ENCODE measurements at places on chromosomes 12 and 14.

DNA sequence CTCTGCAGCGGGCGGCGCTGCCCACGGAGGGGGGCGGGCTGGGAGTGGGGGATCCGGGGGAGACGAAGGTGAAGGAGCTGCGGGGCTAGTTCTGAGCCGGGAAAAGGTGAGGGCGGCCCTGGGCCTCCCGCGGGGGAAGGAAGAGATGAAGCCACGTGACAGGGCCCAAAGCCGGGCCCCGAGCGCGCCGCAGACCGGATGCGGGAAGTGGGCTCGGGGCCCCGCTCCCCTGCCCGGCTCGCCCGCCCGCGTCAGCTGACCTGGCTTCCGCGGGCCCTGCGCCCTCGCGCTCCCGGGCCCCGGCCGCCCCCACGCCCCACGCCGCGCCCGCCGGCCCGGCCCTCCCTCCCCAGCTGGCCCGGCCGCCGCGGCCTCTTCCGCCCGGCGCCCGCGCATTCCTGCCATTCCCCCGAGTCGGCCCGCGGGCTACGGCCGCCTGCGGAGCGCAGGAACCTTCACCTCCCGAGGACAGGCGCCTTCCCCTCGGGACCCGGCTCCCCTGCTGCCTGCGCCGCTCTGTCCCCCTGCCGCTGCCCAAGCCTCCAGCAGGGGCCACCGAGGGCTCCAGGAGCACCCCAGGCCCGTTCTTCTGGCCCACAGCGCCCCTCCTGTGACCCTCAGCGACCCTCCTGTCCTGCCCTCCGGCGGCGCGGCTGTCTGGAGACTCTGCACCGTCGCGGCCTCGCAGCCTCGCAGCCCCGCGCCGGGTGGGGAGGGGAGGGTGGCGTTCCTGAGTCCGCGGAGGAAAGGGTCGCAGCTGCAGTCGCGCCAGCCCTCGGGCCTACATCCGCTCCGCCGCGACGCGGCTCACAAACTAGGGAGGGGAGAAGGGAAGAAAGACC lies 20.4 kb downstream of the NINJ2 start:
- DNase-seq, result peak; percentile 89

DNA sequence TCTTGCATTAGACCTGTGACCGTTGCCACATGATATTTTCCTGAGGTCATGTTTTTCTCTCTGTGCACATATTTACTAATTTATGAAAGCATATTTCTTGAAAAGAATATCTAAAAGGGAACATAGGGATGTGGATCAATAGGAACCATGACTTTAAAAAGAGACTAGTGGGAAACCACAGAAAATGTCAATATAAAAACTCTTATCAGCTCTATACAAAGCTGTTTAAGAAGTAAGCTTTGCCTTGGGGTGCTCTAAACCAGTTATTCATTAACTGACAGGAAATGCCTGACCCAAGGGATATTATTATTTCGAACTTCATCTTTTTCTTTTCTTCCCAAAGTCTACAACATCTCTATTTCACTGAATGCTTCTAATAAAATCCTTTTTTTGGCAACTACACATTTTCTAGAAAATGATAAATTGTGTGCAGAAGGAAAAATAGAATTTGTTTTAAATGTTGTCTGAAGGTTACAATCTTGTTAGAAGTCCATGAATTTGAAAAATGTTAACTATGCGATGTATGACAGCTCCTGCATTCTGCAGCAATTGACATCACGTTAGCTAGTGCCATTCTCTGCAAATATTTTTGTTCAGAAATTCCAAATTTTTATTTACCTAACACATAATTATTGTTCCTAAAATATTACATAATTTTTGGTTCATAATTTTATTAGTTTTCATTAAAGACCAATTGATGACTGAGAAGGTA lies 345.0 kb downstream of the SLC16A7 start:
- DNase-seq, result no peak

GRCh38 chr12:70759161-70759918 lies 122.1 kb upstream of the PTPRB start:
- DNase-seq, result no peak

- no peak for DNase-seq
Observed at GRCh38 chr12:6959058-6959804, 8.1 kb downstream of the PTPN6 start.

DNA sequence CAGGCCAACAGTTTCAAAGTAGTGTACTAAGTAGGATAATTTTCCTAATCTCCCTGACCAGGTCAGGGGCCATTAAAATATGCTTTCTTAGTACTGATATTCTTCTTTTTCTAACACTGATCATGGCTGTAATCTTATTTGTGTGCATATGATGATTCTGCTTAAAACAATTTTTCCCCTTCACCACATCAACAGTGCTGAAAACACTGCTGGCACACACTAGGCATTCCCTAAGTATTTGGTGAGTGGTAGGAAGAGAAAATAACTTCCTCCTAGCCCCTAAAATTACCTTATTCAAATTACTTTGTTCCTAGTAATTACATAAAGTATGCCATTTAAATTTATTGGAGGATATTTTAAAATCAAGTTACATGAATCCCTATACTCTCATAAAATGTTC lies 49.9 kb upstream of the BBS10 start:
- no peak for DNase-seq

- DNase-seq, result no peak
Observed at GRCh38 chr12:26499979-26500640, 304.7 kb downstream of the SSPN start.

- no peak for DNase-seq
Observed at GRCh38 chr12:17030338-17030737, 424.4 kb upstream of the LMO3 start.

- DNase-seq, result no peak
Observed at GRCh38 chr12:100258127-100258526, 8.8 kb downstream of the DEPDC4 start.

DNA sequence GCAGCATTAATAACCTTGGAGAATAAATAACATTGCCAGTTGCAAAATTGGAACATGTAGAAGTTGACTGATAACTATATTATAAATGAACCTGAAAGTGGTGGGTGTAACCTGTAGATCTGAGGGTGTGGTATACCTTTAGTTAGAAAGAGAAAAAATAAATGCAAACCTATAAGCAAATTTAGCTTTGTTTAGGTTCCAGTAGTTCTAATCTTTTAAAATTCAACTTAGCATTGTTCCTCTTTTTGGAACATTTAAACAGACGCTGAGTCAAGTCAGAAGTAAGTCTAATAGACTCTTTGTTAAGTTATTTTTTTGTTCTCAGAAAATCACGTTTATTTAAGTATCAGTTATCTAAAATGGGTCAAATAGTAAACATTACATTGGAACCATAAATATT lies 120.0 kb downstream of the DNAI7 start:
- DNase-seq, result no peak

- no peak for DNase-seq
Observed at GRCh38 chr12:42910656-42911055, 321.1 kb upstream of the PRICKLE1 start.

DNA sequence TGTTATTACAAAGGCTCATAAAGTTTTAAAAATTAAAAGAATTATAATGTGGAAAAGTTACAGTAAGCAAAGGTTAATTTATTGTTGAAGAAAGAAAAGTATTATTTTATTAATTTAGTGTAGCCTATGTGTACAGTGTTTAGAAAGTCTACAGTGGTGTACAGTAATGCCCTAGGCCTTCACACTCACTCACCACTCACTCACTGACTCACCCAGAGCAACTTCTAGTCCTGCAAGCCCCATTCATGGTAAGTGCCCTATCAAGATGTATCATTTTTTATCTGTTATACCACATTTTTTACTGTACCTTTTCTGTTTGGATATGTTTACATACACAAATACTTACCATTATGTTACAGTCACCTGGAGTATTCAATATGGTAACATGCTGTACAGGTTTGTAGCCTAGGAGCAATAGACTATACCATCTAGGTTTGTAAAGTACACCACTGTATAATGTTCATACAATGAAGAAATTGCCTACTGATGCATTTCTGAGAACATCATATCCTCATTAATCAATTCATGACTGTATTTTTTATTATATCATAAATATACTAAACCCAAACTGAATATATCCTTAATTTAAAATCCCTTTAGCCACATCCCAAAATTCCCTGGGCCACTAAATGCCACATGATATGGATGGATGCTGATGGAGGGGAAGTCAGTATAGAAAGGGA lies 43.6 kb upstream of the NID2 start:
- DNase-seq, result no peak

All from erythroblast (primary cell).